Effector memory CD8-positive, alpha-beta T cell (primary cell): ENCODE measurements at places on chromosomes 3 and 15.

DNA sequence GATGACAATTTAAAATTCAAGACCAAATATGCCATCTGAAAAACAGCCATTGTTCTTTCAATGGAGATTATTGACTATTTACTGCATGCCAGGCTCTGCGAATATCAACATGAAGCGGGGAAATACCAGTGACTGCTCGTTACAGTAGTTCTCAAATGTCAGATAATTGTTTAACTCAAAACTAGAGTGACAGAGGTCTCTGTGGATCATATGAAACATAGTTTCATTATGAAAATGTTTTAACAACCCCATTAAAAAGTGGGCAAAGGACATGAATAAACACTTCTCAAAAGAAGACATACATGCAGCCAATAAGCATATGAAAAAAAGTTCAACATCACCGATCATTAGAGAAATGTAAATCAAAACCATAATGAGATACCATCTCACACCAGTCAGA is 50.0 kb upstream of the GPR149 start:
- no peak for DNase-seq

GRCh38 chr3:45269952-45270351 is 43.9 kb upstream of the TMEM158 start:
- no peak for DNase-seq

- no peak for DNase-seq
Measured at GRCh38 chr3:50202353-50203112, 2.5 kb upstream of the SLC38A3 start.

DNA sequence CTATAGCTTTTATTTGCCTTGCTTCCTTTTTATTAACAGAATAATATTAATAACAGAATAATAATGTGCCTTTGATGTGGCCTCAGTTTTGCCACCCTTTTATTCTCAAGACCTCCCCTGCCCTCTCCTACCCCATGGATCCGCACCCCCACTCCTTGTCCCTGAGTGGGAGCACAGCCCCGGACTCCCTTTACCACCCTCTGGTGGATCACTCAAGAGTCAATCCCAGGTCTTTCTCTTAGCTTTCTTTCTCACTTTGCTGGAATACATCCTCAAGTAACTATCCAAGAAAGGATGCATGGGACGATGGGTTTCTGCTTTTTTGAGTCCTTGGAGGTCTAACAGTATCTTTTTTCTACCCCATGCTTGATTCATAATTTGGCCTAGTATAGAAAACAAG is 63.4 kb downstream of the KLF13 start:
- no peak for DNase-seq

GRCh38 chr3:174409086-174409743 is 449.9 kb upstream of the NAALADL2 start:
- no peak for DNase-seq

GRCh38 chr3:5630406-5630805 is 442.9 kb downstream of the EDEM1 start:
- DNase-seq = no peak

- no peak for DNase-seq
Measured at GRCh38 chr3:164064298-164064697, 1014.0 kb downstream of the SI start.

GRCh38 chr3:57173687-57174086 is 8.5 kb upstream of the IL17RD start:
- DNase-seq = no peak

DNA sequence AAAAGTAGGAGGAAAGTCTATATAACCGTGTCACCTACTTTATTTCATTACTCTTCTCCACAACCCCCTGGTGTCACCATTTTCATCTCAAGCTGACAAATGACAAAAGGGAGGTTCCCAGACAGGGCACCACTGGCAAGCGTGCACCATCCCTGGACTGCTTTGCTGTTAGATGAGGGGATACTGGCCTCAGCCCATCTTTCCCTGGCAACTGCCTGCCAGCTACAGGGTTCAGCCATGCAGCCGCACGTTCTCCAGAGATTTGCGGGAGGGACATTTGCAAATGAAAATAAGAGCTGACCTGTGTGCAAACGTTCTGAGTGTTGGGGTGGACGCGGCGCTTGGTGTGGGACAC is 660 bp downstream of the UROC1 start:
- DNase-seq = no peak

DNA sequence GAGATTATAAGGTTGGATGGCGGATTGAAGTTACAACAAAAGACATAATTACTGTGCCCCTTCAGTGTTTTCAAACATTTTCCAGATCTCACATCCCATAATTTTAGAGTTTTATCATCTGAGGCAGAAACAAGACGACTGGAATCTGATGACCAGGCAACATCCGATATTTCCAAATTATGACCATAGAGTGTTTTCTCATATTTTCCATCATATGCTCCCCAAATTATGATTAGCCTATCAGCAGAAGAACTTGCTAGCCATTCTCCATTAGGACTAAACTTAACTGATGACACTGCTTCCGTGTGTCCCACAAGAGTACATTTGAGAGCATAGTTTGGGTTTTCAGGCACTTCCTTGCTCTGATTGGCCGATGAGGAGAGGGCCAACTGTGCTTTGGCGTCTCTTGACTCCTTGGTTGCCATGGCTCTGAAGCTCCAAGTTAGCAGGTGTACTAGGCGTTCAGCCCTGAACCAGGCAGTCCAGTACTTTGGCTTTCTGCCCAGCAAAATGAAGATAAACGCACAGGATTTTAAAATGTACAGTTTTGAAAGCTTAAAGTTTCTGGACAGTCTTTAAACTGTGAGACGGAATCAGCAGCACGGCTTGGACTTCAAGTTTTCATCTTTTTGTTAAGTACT is 638 bp downstream of the WDR5B start:
- DNase-seq = peak; percentile 27

GRCh38 chr15:69472046-69472445 is 19.4 kb downstream of the RPLP1 start:
- no peak for DNase-seq

GRCh38 chr3:150073513-150073912 is 102.8 kb upstream of the PFN2 start:
- DNase-seq = no peak

DNA sequence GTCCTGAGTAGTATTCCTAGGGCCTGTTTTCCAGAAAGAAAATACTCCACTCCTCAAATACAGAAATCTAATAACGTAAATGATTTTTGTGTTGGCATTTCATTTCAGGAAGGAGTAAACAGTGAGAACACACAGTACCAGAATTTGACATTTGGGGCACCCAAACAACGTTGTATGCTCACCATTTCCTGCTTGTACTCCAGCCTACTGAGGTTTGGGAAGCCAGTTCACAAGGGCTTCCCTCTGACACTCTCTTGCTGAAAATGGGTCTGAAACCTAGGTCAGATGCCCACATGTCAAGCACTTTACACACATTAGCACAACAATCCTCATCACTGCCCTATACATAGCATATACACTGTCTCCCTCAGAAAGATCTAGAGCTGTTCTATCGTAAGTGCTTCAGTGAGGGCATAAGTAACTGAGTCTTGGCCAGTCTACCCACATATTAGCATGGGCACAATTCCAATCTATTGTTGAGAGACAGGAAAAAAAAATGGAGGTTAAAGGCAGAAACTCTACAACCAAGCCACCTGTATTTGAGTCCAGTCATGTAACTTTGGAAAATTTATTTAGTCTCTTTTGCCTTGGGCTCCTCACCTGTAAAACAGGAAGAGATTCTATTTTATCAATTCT is 43.5 kb upstream of the RSL24D1 start:
- no peak for DNase-seq

GRCh38 chr15:91472316-91472756 is 372.3 kb downstream of the SV2B start:
- DNase-seq = no peak

GRCh38 chr3:171485338-171485737 is 25.1 kb upstream of the TNIK start:
- DNase-seq = no peak

- DNase-seq = no peak
Measured at GRCh38 chr3:10524270-10524669, 18.9 kb upstream of the ATP2B2 start.

DNA sequence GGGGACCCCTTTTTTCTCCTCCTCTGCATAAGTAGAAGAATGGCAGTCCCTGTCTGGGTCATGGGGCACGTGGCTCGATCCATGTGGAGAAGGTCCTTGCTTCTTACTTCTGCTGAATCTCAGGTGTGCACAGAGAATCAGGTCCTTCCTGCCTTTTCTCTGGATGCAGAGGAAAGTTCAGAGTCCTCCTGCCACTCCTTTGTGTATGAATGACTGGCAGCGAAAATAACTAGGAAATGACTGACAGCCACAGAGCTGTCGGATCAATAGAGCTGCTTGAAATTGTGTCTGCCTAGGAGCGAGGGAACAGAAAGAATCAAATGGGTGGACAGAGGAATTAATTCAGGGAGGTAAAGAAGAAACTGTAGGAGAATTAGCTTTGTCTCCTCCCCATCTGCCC is 49.6 kb upstream of the ROPN1 start:
- no peak for DNase-seq

DNA sequence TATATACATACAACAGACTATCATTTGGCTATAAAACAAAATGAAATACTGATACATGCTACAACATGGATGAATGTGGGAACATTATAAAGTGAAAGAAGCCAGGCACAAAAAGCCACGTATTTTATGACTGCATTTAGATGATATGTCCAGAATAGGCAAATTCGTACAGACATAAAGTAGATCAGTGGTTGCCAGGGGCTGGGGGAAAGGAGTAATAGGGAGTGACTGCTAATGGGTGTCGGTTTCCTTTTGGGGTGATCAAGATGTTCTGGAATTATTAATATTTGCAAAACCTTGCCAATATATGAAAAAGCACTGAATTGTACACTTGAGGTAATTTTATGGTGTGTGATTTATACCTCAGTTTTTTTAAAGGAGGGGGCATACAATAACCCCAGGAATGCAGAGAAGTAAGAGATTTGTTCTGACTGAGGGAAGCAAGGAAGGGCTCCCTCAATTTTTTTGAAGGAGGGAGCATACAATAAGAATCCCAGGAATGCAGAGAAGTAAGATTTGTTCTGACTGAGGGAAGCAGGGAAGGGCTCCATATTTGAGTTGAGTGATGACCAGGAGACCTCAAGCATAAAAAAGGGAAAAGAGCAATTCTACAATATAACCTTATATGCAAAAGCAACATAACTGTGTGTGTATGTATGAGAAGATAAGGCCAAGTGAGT is 6.2 kb downstream of the PSMD6 start:
- DNase-seq = no peak

DNA sequence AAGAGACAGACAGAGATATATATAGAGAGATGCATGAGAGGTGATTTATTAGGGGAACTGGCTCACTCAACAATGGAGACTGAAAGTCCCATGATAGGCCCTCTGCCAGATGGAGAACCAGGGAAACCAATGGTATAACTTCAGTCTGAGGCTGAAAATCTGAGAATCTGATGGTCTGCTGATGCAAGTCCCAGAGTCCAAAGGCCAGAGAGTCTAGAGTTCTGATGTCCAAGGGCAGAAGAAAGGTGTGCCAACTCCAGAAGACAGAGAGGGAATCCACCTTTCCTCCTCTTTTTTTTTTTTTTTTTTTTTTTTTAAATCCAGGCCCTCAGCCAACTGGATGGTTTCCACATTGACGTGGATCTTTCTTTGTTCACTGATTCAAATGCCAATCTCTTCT is 197.9 kb upstream of the MEIS2 start:
- no peak for DNase-seq

DNA sequence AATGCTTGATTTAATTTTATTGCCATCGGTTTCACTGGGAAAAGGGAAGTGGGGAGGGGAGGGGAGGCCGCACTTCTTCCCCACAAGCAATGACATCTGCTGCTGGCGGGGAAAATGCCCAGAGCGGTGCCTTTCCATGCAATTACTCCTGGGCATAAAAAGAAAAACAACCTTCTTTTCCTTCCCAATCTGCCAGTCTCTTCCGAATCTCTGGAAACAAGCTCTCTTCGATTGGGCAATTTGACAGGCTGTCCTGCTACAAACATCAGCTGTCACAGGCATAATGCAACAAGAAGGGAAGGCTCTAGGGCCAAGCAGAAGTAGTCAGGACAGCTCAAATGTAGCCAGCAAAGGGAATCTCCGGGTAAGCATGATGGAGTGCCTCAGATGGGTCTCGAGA is 93.4 kb upstream of the STRIT1 start:
- no peak for DNase-seq

DNA sequence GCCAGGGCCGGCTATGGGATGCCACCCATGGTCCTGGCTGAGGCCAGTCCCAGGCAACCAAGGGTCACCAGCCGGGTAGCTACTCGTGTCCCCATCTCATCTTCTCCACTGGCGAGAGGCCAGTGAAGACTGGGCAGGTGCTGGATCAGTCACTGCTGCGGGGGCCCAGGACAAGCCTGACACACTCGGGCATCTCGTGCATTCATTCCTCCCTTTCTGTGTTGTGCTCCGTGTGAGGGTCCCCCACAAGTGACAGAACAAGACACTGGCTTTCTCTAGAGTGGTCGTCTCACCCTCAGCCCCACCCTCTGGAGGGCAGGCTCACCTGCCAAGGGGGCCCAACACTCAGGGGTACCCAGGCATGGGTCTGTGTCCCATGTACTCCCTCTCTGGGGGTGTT is 48.4 kb downstream of the ROPN1B start:
- DNase-seq = no peak

DNA sequence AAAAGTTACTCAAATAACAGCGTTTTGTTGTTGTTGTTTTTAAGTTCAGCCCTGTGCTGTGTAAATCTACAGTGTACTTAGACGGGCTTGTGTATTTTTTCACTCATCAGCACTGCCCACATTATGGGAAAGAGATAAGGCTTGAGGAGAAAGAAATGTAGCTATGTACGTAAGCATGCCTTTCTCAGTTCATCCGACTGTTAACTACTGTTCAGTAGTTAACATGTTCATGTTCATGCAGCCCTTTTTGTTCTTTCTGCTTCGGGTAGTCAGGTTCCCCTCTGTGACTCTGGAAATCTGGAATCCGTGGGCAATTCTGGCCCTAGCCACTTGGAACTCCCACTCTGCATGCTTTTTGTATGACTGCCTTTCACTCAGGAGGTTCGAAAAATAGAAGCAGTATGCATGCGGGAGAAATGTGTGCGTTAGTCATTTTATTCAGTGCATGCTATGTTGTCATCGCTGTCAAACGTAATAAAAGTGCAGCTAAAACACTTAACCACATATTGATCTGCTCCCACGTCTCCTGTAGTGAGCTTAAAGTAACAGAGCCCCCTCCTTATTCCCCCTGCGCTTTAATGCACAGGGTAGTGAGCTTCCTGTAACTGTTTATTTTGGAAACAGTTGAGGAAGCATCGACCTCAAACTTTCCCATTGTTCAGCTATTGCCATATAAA is 283.1 kb upstream of the NR2F2 start:
- no peak for DNase-seq

DNA sequence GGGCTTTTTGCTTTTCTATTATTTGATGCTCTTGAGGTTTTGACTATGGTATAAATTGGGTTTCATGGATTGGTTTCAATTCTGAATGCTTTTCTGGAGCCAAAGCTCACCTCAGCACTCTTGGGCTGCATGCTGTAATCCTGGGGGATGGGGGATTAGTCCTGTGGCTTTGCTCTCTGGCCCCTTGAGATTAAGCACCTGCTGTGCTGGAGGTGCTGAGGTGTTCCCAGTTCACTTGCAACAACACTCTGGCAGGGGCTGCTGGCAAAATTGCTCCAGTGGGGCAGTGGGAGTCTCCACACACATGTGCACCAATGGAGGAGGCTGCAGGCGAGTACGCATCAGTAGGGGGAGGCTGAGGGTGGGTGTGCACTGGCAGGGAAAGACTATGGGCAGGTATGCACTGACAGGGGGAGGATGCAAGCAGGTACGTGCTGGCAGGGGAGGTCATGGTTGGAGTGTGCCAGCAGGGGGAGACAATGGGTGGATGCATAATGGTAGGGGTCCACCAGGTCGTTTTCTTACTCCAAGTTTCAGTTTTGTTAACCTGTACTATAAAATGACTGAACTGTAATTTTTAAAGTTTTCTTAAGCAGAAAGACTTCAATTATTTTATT is 489.2 kb downstream of the FGF12 start:
- DNase-seq = no peak
